ENCODE measurements at places on chromosomes 5 and 9.

DNA sequence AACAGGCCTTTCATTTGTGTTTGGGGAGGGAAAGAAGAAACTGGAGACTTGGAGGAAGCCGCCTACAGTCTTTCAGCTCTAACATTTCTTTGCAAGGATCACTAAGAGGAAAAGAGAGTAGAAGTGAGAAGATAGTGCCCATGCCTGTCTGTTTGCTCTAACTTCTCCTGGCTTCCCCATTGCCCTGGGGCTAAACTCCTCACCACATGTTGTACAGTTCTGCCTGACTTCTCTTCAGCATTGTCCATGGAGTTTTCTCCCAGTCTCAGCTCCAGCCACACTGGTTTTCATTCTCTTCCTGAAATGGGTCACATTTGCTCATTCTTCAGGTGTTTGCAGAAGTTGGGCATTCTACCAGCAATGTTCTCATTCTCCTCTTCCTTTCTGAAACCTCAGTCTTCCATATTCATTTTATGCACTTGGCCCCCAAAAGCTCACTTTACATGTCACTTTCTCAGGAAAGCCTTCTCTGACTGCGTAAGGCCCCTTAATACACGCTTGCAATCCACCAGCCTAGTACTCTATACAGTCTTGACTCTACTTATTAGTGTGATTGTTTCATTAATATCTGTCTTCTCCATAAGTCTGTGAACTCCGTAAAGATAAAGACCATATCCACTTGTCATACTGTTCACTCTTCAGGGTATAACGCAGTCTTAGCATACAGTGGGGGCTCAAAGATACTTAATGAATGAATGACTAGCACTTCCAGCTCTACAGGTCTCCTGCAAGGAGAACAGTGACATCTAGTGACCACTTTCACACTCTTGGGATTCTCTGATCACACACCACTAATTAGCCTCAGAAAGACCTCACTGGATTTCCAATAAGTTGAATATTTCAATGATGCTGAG lies 40.2 kb upstream of the TRIM32 start:
- DNase-seq = no peak

DNA sequence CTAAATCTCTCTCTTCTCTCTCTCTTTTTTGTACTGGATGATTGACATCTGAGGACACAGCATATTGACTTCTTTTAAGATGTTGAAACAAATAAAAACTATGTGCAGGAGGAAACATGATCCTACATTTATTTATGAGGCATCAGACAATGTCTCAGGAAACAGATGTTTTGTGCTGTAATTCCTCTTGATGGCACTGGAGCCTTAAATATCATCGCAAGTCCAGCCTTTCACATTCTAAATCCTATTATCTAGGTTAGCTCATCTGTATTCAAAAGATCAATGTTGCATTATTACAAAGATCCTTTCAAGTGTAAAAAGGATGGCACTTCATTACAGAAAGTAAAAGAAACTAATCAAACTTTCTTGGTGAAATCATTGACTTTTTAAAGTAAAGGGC lies 63.9 kb downstream of the MAT2B start:
- no peak for DNase-seq

DNA sequence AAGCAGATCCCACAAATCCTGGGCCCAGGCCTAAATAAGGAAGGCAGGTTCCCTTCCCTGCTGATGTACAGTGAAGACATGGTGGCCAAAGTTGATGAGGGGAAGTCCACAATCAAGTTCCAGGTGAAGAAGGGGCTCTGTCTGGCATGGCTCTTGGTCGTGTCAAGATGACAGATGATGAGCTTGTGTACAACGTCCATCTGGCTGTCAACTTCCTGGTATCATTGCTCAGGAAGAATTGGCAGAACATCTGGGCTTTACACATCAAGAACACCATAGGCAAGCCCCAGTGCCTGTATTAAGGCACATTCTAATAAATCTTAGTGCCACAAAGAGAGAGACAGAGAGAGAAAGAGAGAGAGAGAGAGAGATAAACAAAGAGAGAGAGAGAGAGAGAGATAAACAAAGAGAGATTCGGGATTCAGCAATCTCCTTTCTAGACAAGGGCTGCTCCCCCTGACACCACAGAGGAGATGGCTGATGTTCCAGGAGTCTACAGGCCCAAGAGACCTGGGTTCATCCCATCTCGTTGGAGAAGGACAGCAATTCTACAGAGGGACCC lies 45.5 kb upstream of the HSPA9 start:
- no peak for DNase-seq

DNA sequence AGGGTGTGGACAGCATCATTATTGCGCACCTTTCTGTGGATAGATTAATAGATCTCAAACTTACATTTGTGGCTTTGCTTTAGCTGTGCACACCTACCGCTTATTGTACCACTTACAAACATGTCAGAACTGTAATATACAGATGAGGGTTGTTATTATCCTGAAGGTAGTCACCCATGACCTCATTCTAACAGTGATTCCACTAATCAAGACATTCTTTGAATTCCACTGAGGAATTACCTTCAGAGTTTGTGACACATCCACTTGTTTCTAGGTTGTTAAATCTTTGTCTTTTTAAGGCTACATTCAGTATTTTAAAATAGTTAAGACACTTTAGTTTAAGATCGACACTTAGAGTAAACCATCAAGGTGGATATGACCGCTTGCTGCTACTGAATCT lies 7.8 kb downstream of the KCNV2 start:
- no peak for DNase-seq

DNA sequence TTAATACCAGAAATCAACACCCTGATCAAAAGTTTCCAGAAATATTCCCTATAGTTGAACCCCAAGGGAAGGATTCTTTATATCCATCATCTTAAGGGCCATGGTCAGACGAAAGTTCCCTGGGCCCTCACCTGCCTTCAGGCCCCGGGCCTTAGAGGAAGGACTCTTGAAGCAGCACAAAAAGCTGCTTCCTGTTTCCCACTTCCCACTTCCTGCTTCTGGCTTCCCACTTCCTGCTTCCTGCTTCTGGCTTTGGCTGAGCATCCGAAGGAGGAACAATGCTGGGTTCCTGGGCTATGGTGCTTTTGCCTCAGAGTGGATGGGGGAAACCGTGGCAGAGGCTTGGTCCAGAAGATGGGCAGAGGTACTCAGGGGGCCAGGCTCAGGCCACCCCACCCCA lies 25.8 kb upstream of the DAP start:
- no peak for DNase-seq

DNA sequence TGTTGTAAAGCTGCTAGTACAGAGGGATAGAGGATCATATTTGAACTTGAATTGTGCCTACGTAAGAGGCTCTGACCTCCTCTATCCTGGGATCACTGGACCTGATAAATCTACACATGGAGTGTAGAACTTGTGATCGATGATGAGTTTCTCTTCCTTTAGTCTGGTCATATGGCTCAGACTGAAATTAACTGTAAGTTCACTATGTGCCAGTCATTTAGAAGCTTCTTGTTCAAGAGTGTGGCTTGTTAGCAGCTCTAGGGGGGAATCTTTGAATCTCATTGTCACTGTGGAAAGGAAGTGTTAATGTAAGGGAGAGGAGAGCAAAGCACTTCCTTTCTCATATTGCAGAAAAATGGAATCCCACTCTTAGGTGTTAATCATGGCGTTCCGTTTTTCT lies 12.1 kb downstream of the ZBTB34 start:
- no peak for DNase-seq

DNA sequence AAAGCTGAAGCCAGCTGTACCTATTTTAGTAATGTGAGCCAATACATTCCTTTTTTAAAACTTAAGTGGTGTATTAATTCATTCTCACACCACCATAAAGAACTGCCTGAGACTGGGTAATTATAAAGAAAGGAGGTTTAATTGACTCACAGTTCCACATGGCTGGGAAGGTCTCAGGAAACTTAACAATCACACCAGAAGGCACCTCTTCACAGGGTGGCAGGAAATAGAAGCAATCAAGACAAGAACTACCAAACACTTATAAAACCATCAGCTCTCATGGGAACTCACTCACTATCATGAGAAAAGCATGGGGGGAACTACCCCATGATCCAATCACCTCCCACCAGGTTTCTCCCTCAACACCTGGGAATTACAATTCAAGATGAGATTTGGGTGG lies 21.0 kb downstream of the ESM1 start:
- DNase-seq = no peak

DNA sequence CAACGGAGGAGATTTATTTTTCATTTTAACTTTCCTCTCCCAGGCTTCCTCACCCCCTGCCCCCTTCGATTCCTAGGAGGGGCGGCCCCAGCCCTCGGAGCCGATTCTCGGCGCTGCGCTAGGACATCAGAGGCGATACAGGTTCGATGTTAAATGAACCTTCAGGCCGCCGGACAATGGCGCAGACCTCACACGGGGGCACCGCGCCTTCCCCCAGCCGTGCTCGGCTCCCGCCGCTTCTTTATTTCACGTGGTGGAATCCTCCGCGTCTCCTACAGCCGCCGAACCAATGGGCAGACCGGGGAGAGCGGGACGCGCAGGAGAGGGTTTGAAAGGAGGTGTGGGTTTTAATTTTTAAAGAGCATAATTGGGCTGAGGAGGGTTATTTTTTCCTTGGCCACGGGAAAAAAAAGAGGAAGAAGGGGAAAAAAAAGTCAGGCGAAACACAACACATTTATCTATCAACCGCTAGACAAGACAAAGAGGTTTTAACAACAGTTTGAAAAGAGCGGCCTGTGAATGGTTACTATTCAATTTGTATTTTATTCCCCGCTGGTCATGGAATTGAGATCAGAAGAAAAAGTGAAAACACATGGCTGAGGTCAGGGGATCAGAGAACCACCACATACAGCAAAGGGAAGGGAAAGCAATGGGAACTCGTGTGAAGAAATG lies 126.8 kb downstream of the TMEM174 start:
- DNase-seq = no peak

GRCh38 chr9:123426406-123426805 lies 70.4 kb downstream of the CRB2 start:
- no peak for DNase-seq

All from activated T-cell treated with anti-CD3 and anti-CD28 coated beads for 24 hours (primary cell).